Skeletal muscle cell (primary cell): ENCODE measurements at places on chromosomes 2 and 18.

DNA sequence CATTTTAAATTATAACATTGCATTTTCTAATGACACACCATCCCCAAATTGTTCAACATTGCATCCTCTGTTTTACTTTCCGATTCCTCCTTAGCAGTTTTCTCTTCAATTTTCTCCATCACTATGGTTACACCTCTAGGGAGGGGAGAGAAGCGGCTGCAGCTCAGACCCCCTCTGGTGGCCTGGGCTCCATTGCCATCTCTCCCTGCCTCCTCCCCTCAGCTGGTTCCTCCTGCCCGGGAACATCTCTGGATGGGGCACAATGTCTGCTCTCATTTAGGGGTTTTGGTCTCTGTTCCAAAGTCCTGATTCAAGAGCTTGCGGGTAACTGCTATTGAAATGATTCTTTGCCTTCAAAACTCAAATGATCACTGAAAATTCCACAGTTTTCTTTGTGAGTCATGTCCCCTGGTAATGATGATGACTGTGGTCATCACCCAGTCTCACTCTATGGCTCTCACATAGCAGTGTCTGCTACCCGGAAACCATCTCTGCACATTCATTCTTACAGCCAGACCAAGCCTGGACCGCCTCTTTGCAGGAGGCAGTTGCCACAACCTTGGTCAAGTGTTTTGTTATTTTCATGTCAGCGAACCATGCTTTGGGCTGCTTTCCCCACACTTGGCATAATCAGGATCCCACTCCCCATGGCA lies 263.9 kb downstream of the ALPK2 start:
- peak; percentile 38 for DNase-seq

- no peak for DNase-seq
Measured at GRCh38 chr2:80461505-80462197, 157.1 kb upstream of the LRRTM1 start.

GRCh38 chr2:59314031-59314766 lies 1073.1 kb upstream of the FANCL start:
- no peak for DNase-seq

DNA sequence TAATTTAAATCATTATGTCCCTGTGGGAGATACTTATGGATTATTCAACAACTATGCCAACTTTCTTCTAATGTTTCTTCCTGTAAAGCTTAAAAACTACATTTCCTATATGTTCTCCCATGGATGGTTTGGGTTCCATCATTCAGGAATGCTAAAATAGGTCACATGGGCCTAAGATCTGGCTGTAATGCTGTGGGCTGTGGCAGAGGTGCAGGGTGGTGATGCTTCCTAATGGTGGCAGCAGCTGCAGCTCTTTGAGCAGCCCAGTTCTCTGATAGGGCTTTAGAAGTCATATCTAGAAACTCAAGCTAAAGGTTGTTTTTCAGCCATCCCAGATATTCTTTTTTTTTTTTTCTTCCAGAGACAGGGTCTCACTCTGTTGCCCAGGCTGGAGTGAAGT lies 266.1 kb downstream of the ZNF385B start:
- DNase-seq, result no peak

DNA sequence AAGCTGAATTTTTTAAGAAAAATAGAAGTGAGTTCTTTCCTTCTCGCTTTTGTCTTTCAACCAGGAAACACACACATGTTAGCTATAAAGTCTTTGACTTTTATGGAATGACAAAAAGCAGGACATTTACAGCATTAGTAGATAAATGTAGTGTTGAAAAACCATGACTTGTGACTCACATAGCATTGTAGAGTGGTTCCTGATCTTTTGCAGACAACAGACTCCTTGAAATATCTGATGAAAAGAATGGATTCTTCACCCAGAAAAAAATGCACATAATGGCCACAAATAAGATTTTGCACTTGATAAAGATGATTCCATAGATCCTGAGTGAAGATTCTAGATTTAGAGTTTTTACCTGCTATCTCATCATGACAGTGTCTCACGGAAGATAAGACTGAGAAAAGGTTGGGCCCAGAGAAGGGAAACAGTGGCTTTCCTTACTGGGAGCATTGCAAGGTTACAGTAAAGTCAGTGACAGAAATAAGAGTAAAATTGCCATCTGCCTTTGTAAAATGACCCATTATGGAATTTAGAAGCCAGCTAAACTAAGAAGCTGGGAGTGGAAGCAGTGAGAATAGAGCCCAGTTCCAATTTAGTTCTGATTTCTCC lies 14.0 kb downstream of the SMARCAL1 start:
- DNase-seq, result peak; percentile 17

DNA sequence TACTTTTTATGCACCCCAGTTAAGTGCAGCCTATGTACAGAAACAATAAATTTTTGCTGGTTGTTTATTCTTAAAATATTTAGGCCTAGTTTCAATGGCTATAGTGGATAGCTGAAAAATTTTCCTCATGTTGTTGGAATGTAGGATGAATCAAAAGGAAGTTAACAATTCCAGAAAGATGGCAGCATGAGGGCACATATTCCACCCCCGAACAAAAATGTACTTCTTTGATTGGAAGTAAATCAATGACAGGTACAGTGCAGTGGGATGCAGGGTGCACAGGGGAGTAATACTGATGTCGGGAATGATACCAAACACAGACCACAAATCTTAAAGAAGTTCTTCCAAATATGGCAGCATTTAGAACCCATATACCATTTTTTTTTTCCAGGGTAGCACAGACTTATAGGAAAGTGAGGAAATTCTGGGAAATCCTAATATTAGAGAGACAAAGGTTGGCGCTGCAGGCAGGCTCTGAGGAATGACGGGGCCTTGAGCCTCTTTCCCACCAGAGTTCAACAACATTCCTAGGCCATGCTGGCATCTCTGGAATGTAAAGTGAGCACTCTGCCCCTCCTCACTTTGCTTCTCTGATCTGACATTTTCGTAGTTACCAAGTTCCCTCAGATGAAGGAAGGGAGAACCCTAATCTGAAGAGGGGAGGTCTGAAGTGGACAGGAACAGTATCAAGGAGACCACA lies 36.6 kb upstream of the IKZF2 start:
- DNase-seq, result peak; percentile 38

DNA sequence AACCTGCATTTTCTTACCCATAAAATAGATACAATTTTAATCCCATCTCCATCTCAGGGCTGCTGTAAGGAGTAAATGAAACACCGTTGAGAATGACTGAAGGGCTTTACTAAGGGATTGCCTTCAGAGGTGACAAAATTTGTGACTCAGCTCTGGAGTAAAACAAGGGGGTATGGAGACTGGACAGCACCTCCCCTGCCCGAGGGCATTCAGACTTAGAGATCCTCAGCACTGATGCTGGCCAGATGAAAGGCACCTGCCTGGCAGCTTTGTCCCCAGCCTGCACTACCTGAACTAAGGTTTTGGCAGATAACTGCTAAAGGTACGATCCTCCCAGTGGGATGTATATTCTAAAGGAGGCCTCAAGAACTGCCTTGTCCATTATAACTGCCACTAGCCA lies 105.9 kb upstream of the STPG4 start:
- DNase-seq, result no peak

DNA sequence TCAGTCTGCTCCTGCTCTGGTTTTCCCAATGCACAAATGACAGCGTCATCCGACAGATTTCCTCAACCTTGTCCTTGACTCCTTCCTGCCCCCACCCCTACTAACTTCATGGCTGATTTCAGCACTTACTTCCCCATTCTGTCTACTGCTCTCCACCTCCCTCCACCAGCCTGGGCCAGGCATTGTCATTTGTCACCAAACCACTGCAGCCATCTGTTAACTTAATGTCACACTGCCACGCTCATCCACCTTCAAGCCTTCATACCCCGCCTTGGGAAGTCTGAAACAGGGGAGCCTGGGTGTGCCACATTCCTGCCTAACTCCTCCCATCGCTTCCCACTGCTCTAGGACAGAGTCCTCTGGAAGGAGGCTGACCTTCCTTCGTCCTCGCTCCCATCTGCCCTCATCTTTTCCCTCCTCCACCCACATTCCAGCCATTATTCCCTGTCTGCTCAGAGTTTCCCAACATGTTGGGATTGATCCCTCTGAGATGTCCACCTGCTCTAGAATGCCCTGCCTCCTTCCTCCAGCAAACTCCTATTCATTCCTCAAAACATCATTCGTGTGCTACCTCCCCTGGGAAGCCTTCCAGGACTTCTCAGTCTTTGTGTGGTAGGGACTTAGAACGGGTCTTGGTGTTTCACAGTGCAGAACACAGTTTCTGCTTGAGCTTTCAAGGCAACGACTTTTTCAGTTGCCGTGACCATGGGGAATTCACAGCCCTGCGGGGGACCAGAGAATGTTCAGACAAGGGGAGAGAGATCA lies 42.2 kb upstream of the SMAD7 start:
- no peak for DNase-seq

DNA sequence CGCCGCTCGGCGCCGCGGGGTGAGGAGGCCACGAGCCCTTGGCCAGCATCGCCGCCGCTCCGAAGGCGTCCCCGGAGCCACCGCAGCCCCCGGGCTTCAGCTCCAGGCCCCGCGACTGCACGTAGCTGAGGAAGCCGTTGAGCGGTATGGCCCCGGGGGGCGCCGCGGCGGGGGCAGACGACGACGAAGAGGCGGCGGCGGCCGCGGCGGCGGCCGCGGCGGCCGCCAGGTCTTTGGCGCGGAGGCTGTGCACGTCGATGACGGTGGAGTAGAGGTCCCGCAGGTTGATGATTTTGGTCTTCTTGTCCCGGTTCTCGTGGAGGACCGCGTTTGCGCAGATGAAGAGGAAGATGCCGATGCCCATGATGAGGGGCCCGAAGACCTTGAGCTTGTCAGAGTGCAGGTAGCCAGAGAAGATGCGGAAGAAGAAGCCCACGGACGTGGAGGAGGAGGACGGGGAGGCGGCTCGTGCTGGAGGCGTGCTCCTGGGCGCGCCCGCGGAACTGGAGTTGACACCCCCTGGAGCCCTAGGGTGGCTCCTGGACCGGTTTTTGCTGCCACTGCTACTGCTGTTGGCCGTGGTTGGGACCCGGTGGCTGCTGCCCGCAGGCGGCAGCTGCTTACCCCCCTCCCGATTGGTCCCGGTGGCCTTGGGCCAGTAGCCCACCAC lies 4.0 kb downstream of the TMEM200C start:
- DNase-seq, result no peak

DNA sequence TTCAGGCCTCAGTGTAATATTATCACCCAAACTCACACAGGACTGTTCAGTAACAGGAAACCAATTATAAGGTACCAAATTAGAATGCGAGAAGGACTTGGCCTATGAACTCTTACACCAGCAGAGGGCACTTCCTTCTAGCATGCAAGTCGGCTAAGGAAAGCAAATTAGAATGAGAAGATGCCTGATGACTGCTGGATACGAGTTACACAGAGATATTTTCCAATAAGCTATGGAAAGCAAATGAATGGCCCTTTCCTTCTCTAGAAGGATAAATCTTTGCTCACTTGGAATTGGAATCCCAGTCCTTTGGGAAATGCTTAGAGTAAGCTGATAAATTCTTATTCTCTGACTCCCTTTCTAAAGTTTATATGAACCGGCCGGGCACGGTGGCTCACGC lies 109.8 kb downstream of the AP1S3 start:
- peak; percentile 41 for DNase-seq

GRCh38 chr18:9147440-9148202 lies 11.0 kb downstream of the ANKRD12 start:
- peak; percentile 39 for DNase-seq

- peak; percentile 12 for DNase-seq
Measured at GRCh38 chr2:209556354-209556961, 132.6 kb downstream of the MAP2 start.

- DNase-seq, result no peak
Measured at GRCh38 chr2:47014564-47015051, 99.0 kb upstream of the MCFD2 start.

DNA sequence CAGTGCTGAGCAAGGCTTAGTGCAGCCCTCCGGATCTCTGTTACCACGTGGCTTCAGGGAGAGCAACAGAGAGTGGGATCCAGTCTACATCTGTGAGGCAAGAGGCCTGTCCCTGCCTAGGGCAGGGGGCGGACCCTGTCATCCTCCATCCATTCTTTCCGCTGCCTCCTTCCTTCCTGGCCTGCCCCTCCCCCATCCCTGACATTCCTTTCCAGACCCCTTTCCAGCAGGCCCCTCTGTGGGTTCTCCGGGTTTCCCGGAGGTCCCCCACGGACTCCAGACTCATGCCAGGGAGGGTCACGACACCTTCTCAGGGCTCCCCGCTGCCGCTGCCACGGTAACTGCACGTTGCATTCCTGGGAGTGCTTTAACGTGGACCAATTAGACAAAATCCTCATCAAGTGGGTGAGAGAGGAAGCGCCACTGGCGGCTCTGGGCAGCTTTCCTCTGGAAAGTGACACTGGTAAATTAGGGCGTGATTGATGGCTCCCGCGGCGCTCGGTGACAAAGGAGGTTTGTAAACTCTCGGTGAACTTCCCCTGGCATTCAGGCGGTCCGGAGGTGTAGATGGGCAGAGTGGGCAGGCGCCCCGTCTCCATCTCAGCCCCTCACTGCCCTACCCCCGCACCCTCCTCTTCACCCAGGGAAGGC lies 11.4 kb downstream of the ATOH8 start:
- no peak for DNase-seq

DNA sequence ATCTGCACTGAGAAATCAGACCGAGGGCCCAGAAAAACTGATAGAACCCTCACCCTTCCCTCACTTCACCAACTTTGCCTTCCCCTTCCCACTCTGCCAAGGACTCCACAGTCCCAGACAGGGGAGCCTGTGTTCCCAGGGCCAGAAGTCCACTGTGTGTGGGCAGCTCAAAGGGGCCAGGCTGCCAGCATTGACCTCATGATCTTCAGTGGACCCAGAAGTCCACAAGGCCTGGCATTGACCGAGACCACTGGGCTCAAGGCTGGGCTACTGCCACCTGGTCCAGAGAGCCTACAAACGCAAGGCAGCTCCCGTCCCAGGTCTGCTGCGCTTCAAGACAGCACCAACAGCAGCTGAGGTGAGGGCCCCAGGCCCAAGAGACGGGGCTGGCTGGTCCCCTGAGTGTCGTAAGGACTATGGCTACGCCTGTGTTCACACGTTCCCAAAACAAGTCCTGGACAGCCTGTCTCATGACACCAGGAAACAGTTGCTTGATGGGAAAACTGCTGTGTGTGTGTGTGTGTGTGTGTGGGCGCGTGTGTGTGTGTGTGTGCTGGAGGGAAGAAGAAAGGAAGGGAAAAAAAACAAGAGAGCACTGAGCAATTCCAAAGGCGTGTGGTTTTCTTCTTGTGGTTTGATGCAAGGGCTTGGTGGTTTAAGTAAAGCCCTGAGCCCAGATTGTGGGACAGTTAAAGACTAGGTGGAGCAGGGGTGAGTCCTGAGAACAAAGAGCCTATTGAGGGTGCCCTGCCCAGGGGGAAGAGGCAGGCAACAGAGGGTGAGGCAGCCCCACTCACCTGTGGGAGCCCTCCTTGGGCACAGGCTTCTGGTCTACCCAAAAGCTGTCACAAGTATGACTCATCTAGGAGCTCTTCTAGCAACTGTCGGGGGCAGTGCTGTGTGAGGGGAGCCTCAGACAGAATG lies 46.6 kb upstream of the ZBTB7C start:
- peak; percentile 89 for DNase-seq

DNA sequence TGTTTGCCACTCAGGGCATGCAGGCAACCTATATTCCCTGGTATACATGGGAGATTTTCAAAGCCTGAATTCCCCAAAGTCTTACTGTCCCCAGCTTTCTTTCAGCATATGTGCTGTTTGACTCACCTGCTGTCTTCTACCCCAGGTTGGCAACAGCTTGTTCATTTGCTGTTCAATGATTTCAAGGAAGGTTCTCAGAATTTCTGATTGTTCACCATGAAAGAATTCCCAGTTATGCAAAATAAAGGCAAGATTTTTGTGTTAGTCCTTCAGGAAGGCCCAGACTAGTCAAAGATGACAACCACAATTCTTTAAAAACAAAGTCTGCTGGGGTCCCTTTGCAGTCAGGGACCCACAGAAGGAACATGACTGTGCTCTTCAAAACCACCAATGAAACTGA lies 1057.8 kb upstream of the CDH2 start:
- DNase-seq, result no peak
